ENCODE measurements at places on chromosomes 2 and 18. TPM values are rescaled to one million over a fixed set of nuclear protein-coding genes. Genes with fewer than 3 reads are reported as not detected.

- DNase-seq = no peak
Observed at GRCh38 chr2:26780203-26780760, 5.6 kb upstream of the CENPA start.

- DNase-seq = no peak
Observed at GRCh38 chr2:42918041-42918440, 125.7 kb upstream of the HAAO start.

DNA sequence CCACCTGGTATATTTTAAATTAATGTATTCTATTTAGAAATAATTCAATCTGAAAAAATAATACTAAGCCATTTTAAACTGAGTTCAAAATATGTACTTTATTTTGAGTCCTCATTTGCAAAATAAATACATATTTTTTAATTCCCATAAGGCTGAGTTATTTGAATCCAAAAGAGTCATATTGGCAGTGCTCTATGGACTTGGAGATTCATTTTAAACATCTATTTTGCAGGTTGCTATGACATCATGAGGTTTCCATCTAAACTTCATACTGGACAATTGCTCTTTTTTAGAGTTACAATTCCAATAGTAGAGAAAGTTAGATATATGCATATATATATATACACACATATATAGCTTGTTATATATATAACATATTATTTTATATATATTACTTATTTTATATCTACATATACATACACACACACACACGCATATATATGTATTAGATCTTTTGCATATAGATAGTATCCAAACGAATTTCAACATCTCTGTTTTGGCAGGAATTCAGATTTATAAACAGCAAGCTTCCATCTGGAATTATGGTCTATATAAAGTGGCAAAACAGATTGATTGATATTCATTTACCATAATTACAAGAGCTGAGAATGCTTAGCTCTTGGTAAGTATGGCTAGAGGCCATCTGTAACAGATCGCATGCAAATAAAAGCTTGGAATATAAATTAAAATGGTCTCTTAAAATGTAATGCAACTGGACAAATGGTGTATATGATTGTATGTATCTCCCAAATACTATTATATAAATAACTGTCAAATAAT, 34.9 kb downstream of the NOL4 start:
- DNase-seq = no peak

The ITPRIPL1 gene
- 1.7 TPM for total RNA-seq

DNA sequence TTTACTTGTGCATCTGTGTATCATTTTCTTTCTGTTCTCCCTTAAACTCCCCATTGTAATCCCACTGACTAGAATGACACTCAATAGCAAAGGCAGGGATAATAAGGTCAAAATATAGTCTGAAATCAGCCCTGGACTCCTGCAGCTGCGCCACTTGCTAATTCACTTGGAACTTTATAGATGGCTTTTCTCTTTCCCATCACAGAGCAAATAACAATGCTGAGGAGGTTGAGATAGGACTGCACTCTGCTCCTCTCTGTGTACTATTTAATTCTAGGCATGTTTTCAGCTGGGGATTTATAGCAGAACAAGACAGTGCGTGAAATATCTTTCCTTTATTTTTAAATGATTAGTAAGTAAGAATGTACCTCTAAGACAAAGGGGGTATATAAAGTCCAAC, 324.2 kb downstream of the LNPK start:
- DNase-seq = no peak

- DNase-seq = no peak
Observed at GRCh38 chr2:233213011-233213410, 38.5 kb upstream of the ATG16L1 start.

DNA sequence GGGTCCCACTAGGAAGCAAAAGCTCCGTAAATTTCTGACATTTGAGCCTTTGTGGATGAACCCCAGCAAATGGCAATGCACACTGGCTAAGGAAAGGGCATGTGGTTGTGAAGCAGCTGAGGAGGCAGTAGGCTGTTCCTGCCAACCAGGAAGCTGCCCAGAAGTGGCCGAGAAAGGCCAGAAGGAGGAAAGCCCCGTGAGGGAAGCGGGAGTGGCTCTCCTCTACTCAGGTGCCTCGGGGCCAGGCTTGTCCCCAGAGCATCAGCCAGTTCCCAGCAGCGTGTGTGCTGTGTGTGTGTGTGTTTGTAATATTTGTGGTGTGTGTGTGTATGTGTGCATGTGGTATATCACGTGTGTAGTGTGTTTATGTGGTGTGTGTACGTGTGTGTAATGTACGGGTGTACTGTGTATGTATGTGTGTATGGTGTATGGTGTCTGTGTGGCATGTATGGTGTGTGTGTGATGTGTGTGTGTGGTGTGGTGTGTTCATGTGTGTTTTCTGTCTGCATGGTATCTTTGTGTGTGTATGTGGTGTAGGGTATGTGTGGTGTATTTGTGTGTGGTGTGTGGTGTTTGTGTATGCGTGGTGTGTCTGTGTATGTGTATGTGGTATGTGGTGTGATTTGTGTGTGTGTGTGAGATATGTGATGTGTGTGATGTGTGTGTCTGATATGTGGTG, 90.6 kb downstream of the APOB start:
- peak; percentile 53 for DNase-seq

DNA sequence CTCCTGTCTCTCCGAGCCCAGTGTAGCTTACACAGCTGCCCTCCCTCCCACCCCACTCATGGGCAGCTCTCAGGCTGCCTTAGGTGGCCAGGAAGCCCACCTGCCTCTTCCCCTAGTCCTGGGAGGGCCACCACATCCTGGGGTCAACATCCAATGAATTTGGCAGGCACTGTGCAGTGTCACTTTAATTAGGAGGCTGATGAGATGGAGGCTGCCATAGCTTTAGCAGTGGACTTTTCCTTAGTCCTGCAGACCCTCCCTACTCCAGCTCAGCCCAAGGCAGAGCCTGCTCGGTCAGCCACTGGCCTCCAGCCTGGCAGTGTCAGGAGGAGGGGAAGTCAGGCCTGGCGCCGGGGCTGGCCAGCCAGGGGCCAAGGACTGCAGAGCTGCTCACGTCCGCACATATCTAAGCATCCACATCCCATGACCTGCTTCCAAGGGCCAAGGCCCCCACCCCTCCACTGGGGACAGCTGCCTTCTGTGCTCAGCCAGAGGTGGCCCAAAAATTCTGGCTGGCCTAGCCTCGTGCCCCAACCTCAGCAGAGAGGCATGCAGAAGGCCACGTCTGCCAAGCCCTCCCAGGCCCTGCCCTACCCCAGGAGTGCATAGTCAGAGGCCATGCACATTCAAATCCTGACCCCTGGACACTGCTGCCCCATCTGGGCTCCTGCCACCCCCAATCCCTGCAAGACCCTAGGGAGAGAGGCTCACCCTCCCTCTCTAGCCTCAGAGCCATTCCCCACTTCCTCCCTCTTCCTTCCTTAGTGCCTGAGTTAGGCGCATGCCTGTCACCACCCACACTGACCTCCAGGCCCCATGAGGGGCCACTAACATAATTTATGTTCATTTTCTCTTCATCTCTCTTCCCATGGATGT, 33.1 kb downstream of the ADRA2B start:
- DNase-seq = peak; percentile 36

GRCh38 chr2:61993422-61994024, 88.0 kb downstream of the COMMD1 start:
- no peak for DNase-seq

DNA sequence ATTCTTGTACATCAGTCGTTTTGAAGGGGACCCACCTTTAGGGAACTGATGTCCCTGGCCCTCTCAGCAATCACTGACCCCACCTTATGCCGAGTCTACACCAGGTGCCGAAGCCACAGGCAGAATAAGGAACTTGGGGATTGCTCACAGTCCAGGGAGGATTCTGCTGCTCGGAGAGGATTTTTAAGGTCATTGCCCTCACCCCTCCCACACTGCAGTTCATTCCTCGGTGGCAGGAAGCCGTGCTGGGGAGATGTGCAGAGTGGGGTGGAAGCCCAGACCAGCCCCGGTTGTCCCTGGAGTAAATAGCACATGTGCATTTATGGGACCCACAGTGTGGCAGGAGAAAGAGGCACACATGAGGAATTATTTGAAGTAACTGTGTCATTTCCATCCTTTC, 50.4 kb downstream of the PLB1 start:
- no peak for DNase-seq

The TRIP12 gene
- total RNA-seq = 284 TPM

The DCAF17 gene
- 31.0 TPM for total RNA-seq

GRCh38 chr18:63578357-63578958, 8.7 kb upstream of the SERPINB13 start:
- DNase-seq = no peak

GRCh38 chr2:28665041-28665704, 86.5 kb upstream of the PPP1CB start:
- DNase-seq = peak; percentile 74

DNA sequence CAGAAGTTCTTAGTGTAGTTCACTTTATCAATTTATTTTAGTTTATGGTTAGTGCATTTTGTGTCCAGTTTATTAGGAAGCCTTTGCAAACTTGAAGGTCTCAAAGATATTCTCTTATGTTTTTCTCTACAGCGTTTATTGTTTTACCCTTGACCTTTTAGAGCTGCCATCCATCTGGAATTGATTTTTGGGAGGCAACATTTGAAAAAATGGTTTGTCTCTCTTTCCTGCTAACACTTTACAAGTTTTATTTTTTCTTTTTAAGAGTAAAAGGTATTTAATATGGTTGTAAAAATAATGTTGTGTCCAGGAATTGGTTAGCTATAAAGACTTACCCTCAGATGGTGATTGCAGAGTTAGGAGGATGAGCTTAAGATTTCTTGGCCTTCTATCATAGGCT, 14.0 kb downstream of the GORASP2 start:
- DNase-seq = no peak

The RAB17 gene
- 24.2 TPM for total RNA-seq

DNA sequence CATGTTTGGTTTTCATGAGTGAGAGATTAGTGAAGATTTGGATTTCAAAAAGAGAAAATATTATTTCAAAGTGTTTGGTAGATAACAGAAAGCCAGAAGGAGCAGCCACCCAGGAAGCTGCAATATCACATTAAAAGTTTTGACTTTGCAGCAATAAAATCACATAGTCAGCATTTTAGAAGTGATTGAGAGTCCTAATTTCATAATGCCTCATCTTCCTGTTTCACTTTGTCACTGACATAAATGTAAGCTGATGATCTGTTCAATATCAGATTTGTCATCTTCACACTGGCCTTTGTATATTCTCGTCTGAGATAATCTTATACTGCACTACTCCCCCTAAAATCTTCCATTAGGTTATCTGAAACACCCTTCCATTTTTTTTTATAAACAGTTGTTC, 690.5 kb downstream of the ADCYAP1 start:
- no peak for DNase-seq

- no peak for DNase-seq
Observed at GRCh38 chr2:60741576-60741975, 14.5 kb upstream of the PAPOLG start.

DNA sequence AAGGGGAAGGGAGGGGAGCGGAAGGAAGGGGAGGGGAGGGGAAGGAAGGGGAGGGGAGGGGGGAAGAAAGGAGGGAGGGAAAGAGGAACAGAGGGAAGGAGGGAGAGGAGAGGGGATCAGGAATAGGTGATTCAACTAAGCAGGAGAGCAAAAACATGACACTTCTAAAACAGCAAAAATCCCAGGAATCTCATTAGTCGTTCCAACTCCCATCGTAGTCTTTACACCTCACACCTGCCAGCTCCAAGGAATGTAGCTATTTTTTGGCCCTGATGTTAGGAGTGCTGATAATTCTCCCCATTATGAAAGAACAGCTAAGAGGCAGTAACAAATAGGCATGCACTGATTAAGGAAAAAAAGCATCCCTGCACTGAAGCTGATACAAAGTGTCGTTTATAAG, 709.9 kb upstream of the PKDCC start:
- no peak for DNase-seq

DNA sequence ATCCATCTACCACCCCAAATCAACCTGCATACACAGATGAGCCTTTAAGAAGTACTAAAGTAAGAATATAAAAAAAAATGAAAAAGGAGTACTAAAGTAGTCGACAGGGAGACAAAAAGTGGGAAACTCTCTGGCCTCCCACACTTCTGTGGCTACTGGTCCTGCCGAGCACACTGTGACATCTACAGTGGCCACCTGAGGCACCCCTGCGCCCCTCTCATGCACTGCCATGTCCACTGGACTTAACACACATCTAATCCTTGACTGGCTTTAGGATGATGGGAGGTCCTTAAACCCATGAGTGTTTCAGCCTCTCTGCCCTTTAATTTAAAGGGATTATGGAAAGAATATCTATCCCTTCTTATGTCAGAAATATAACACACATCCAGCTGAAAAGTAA, 71.2 kb downstream of the MREG start:
- DNase-seq = no peak

DNA sequence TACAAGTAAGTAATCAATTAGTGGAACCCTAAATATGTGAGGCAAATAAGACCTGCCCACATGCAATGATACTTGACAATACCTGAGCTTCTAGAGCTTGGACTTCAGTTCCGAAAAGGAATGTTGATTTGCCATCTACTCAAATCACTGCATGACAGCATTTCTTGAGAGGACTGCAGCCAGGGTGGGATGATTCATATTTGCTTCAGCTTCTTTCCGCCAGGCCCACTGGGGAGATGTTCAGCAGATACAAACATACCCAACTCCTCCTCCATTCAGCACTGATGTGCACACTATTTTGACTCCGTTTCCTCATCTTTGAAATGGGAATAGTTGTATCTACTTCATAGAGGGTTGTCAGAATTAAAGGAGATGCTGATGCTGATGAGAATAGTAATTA, 28.8 kb upstream of the TMEM177 start:
- DNase-seq = no peak

The ELMOD3 gene
- 23.3 TPM for total RNA-seq

The TEX44 gene
- not detected for total RNA-seq

- no peak for DNase-seq
Observed at GRCh38 chr2:157433394-157433793, 10.5 kb downstream of the CYTIP start.

The EXOC6B gene
- 84.8 TPM for total RNA-seq

GRCh38 chr2:111050701-111051376, 69.9 kb upstream of the BCL2L11 start:
- no peak for DNase-seq

GRCh38 chr2:206937555-206937954, 1.8 kb upstream of the CPO start:
- no peak for DNase-seq

The BIN1 gene
- 51.6 TPM for total RNA-seq

GRCh38 chr18:7566567-7567473, at the start of gene PTPRM:
Gene PTPRM, plus strand, starts transcription at chr18:7567316. Its CDS starts 503 bp downstream, at chr18:7567819.
- peak; percentile 89 for DNase-seq

DNA sequence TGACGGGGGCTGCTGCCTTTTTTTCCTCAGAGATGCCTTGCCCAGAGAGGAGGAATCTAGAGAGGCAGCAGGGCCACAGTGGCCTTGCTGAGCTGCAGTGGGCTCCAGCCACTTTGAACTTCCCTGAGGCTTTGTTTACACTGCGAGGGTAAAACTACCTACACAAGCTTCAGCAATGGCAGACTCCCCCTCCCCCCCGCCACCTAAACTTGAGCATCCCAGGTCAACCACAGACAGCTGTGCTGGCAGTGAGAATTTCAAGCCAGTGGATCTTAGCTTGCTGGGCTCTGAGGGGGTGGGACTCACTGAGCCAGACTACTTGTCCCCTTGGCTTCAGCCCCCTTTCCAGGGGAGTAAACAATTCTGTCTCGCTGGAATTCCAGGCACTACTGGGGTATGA, 11.8 kb downstream of the SYT4 start:
- DNase-seq = no peak

- no peak for DNase-seq
Observed at GRCh38 chr2:61718965-61719364, 134.9 kb downstream of the FAM161A start.

GRCh38 chr2:187383043-187383800, 64.8 kb downstream of the CALCRL start:
- DNase-seq = no peak
